ENCODE measurements at places on chromosomes 3 and 15. TPM values are rescaled to one million over a fixed set of nuclear protein-coding genes. Genes with fewer than 3 reads are reported as not detected.

The TUSC7 gene
- polyA plus RNA-seq = not detected

- H3K4me1 ChIP-seq = peaks cover 33% of the 10 kb centered on the region
- DNase-seq = no peak
- H3K4me3 ChIP-seq = no peak overlapping the region
- H3K27me3 ChIP-seq = no peaks in the 10 kb centered on the region
Observed at GRCh38 chr3:48436855-48437254, 3.1 kb downstream of the CCDC51 start.

DNA sequence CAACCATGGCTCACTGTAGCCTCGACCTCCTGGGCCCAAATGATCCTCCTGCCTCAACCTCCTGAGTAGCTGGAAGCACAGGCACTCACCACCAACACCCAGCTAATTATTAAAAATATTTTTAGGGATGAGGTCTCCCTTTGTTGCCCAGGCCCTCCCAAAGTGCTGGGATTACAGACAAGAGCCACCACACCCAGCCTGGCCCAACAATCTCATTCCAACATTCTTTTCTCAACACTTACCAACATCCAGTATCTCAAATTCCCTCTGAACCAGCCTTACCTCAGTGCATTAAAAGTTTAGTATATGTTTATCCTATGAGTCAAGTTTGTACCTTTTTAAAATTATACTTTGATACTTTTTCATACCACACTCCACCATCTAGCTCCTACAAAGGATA is 25.0 kb downstream of the ANXA2 start:
- no peak overlapping the region for H3K27ac ChIP-seq
- H3K27me3 ChIP-seq = no peaks in the 10 kb centered on the region
- DNase-seq = no peak

DNA sequence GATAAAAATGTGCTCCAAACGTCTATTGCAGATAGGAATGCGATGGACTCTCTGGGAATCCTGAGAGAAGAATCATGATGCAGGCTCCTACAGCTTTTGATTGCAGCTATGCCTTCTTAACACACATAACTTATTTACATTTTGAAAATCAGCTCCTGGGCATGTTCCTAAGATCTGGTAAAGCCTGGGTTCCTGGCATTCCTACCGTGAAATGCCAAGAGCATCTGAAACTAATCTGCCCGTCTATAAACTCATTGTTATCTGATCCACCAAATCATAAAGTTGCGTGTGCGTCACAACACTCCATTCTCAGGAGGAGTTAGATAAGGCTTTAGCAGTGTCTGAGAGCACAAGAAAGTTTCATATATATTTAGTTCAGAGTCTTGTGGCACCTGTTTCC is 79.0 kb upstream of the VGLL3 start:
- no peak overlapping the region for H3K27ac ChIP-seq
- no peaks in the 10 kb centered on the region for H3K27me3 ChIP-seq
- H3K4me3 ChIP-seq = no peak overlapping the region
- no peak for DNase-seq
- no peaks in the 10 kb centered on the region for H3K4me1 ChIP-seq

GRCh38 chr3:183224180-183224970 is 28.7 kb upstream of the B3GNT5 start:
- H3K27ac ChIP-seq = no peak overlapping the region
- DNase-seq = no peak
